ENCODE measurements at places on chromosomes 6 and 20.

DNA sequence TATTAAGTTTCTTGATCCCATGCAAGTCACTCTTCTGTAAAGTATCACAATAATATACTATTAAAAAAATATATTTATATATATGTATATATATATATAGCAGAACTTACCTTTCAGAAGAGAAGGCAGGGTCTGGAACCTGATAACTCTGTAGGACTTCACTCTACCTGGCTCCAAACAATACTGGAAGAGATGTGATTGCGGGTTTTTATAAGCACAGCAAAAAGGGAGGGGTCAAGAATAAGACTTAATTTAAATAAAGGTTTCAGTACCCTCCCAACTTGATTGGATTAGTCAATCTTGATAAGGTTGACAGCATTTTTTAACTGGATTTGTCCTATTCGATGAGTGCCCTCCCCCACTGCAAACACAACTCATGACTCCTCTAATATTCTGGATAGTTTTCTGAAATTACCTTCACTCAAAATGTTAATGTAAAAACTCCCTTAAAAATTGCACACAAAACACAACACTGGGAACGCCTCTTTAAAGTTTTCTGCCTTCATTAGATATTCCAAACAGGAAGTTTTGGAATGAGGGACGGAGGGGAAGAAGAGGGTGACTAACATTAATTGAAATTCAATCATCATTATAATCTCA, 4.0 kb upstream of the ZNF217 start:
- no peak for DNase-seq

DNA sequence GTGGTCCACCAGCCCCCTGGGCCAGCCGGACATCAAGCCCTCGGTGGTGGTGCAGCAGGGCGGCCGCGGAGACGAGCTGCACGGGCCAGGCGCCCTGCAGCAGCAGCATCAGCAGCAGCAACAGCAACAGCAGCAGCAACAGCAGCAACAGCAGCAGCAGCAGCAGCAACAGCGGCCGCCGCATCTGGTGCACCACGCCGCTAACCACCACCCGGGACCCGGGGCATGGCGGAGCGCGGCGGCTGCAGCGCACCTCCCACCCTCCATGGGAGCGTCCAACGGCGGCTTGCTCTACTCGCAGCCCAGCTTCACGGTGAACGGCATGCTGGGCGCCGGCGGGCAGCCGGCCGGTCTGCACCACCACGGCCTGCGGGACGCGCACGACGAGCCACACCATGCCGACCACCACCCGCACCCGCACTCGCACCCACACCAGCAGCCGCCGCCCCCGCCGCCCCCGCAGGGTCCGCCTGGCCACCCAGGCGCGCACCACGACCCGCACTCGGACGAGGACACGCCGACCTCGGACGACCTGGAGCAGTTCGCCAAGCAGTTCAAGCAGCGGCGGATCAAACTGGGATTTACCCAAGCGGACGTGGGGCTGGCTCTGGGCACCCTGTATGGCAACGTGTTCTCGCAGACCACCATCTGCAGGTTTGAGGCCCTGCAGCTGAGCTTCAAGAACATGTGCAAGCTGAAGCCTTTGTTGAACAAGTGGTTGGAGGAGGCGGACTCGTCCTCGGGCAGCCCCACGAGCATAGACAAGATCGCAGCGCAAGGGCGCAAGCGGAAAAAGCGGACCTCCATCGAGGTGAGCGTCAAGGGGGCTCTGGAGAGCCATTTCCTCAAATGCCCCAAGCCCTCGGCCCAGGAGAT, 1.0 kb downstream of the POU3F2 start:
- no peak for DNase-seq

GRCh38 chr6:5059036-5059896, 25.9 kb upstream of the PPP1R3G start:
- peak; percentile 37 for DNase-seq

GRCh38 chr6:971981-972640, 279.2 kb upstream of the EXOC2 start:
- no peak for DNase-seq

GRCh38 chr20:55160037-55160436, 684.6 kb downstream of the DOK5 start:
- no peak for DNase-seq

DNA sequence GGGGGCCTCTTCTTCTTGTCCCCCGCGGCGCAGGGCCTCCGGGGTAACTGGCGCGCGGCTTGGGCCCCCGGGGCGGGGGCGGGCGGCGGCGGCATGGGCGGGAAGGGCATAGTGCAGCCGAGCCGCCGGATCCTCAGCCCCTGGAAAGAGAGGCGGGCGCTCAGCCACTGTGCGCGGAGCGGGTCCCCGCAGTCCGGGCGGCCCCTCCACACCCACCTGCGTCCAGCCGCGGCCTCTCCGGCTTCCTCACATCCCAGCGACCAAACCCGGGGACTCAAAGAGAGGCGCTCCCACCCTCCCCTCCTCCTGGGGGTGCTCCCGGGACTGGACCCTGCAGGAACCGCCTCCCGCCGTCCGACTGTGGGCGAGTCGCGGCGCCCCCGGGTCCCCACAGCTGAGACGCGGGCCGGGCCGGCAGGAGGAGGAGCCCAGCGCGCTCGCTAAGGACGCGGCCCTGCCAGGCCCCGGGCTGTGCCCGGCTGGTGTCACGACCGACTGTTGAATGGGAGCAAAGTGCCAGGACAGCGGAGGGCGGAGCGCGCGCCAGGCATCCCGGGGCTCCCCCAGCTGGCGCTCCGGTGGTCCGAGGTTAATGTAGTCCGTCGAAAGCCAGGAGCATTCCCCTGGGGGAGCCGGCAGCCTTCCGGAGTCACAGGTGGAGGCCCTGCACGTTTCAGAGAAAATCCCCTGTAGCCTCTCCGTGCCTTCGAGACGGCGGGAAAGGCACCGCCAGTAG, at the start of gene PRR18:
Gene PRR18, minus strand, starts transcription at position 360 of the 736 bp plus-strand sequence. Its CDS starts 250 bp downstream, at position 110.
- DNase-seq: no peak
